ENCODE measurements at places on chromosomes 5 and 9. TPM values are rescaled to one million over a fixed set of nuclear protein-coding genes. Genes with fewer than 3 reads are reported as not detected.
A peak's percentile ranks its signal among the peaks of the same experiment; 100 is the strongest.

DNA sequence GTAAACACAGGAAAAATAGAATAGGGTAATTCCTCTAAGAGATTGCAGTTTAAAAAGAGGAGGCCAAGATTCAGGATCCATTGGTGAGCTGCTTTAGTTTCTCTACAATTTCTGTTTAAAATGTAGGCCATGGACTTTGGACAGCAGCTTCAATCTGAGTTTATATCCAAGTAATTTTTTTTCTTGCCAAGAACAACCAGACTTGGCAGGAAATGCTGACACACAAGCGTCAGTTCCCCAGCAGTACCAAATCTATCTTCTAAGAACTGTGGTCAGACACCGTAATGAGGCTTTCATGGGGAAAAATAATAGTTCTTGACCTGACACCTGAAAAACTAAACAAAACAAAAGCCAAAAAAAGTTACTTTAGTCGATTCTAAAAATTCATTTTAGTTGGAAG, 528.8 kb downstream of the CSNK1G3 start:
- H3K36me3 ChIP-seq, result no peaks in the 10 kb centered on the region
- H3K4me3 ChIP-seq, result no peak overlapping the region
- no peaks in the 10 kb centered on the region for H3K27me3 ChIP-seq
- no peaks in the 10 kb centered on the region for H3K4me1 ChIP-seq

DNA sequence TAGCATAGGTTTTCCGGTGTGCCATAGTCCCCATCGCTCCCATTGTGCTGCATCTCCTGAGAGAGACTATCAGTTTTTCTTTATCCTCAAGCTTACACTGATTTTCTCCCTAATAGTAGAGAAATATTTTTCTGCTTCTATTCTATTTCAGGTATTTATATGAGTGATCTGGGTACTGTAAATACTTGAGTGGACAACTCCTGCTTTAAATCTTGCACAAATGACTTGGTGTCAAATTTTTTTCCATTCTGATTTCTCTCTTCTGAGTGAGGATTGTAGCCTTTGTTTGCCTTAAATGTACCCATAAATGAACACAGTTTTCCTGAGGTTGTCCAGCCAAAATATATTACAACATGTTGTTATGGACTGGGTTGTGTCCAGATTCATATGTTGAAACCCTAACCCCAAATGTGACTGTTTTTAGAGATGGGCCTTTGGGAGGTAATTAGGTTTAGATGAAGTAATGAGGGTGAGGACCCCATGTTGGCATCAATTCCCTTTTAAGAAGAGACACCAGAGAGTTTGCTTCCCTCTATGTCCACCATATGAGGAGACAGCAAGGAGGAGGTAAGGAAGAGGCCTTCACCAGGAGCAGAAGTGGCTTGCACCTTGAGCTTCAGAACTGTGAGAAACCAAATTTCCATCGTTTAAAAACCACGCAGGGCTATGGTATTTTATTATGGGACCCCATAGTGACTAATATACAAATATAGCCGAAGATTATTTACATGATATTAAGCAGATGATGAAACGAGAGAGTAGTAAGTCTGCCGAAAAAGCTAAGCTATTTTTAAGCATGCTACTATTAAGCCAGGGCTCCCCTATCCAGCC, 336.4 kb upstream of the MPDZ start:
- no peaks in the 10 kb centered on the region for H3K4me1 ChIP-seq
- no peak overlapping the region for H3K27ac ChIP-seq

GRCh38 chr9:109278848-109279247, 42.0 kb downstream of the EPB41L4B start:
- H3K4me3 ChIP-seq, result no peak overlapping the region
- H3K36me3 ChIP-seq, result no peaks in the 10 kb centered on the region
- no peaks in the 10 kb centered on the region for H3K27me3 ChIP-seq
- H3K4me1 ChIP-seq, result no peaks in the 10 kb centered on the region

DNA sequence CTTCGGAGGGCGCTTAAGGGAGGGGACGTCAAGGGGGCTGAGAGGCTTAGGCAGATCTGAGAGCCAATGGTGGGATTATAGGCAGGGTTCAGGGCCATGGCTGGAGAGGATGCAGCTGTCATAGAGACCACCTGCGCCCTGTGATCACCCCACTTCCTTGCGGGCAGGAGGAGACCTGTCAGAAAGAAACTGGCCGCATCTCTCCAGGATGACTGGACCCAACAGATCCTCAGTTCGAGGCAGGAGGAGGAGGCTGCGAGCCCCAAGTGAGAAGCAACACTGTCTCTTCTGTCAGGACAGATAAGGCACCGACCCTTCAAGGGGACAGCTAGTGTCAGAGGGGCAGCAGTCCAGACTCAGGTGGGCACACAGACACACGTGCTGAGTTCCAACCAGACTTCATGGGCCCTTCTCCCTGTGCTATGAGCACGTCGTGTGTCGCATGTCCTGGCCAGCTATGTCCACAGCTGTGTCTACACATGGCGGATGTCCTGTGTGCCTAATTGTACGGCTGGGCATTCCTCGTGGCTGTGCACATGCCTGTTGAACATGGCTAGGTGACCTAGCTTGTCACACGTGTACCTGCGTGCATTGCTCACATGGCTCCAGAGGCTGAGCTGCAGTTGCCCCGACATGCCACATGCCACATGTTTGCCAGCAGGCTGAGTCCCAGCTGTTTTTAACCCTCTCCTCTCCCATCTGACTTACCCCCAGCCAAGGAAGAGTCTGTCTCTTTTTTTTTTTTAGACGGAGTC, 583 bp upstream of the AQP3 start:
- no peaks in the 10 kb centered on the region for H3K36me3 ChIP-seq
- no peak overlapping the region for H3K27ac ChIP-seq
- peak overlapping the region; percentile 26 for H3K4me3 ChIP-seq
- no peak for DNase-seq
- H3K4me1 ChIP-seq, result peaks cover 44% of the 10 kb centered on the region
- no peaks in the 10 kb centered on the region for H3K27me3 ChIP-seq

- no peaks in the 10 kb centered on the region for H3K36me3 ChIP-seq
- peaks cover 19% of the 10 kb centered on the region for H3K4me1 ChIP-seq
- H3K27ac ChIP-seq, result no peak overlapping the region
- no peaks in the 10 kb centered on the region for H3K27me3 ChIP-seq
- DNase-seq, result no peak
Observed at GRCh38 chr9:99431103-99431502, 209.0 kb downstream of the SEC61B start.

DNA sequence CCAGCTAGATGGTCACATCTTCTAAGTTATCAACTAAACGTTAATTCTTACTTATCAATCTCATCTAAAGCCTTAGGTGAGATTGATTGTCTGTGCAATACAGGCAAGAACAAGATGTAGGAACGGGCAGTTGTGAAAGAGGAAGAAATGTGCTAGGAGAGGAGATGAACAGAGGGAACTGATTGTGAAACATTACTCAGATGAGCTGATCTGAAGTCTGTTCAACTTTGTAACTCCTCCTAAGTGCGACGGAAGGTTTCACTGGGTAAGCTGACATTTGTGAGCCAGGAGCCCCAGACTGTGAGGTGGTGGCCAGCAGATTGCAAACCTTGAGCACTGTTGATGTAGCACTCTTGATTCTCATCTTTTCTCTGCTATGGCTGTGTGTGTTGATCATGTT, 204.1 kb downstream of the CD180 start:
- H3K27ac ChIP-seq, result no peak overlapping the region
- DNase-seq, result no peak
- no peaks in the 10 kb centered on the region for H3K4me1 ChIP-seq

DNA sequence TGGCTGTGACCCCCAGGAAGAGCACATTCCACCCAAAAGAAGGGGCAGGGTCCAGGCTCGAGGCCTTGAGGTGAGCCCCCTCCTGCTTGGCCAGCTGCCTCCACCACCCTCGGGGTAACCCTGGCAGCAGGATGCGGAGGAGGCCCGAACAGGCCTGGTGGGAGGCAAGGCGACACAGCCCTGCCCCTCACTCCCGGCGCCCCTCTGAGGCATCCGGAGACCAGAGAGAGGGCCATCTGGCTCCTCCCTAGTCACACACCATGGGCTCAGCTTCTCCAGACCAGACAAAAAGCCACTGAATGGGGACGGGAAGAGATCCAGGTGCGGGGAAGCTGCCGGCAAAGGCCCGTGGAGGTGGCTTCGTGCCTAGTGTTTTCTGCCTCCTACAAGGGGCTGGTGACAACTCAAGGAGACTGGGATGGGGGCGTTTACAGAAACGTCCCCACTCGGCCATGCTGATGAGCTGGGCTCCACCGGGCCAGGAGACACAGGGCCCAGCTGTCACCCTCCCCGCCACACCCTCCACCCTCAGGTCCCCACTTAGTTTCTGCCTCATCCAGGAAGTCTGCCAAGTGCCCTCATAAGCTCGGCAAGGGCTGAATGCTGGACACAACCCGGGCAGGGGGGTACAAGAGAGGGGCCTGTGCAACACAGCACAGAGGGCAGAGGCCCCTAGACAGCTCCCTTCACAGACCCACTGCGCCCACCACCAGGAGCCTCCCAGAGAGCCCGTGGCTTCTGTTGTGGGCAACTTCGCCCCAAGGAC, 41.9 kb downstream of the NACC2 start:
- no peak for DNase-seq
- peak overlapping the region; percentile 98 for H3K27ac ChIP-seq
- peaks cover 4% of the 10 kb centered on the region for H3K36me3 ChIP-seq
- peak overlapping the region; percentile 56 for H3K4me3 ChIP-seq

DNA sequence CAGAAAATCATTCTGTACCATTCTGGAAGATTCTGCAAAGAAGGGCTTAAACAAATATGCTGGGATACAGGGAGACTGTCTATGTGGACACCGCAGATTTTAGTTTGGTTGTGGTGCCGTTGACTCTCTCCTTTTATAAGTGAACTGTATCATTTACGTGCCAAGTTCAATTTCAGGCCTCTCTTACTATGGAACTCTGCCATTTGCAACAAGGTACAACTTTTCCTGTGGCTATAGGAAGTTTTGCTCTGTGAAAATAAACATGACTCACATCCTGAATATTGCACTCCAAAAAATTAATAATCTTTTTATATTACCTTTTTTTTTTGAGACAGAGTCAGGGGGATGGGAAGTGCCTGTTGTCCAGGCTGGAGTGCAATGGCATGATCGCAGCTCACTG, 29.7 kb upstream of the CSNK1G3 start:
- H3K4me1 ChIP-seq, result no peaks in the 10 kb centered on the region
- H3K4me3 ChIP-seq, result no peak overlapping the region
- no peaks in the 10 kb centered on the region for H3K36me3 ChIP-seq
- H3K27ac ChIP-seq, result no peak overlapping the region
- no peak for DNase-seq

DNA sequence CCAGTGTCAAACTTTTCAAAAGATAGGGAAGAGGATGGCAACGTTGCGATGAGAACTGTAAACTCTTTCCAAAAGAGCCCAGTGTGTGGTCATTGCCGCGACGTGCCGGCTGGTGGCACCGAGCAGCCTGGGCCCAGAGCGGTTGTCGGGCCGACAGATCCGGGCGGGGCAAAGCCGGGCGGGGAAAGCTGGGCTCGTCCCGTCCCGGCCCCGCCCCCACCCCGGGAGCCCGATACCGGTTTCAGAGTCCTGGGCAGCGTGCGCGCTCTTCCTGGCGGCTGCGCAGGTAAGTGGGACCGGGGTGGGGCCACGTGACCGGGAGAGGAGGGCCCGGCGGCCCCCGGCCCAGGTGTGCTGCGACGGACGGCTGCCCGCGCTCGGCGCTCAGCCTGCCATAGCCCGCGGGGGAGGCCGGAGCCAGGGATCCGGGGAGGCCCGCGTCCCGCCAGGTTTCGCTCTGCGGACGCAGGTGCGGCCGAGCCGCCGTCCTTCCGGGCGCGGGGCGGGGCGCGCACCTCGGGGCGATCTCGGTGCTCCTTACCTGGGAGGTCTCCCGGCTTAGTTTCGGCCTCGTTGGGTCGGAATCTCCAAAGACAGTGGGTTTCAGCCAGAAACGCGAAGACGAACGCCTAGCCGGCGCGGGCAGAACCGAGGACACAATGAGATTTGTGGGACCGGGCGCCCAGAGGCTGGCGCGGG, at the start of gene MARVELD2:
Gene MARVELD2 (plus strand): TSS at position 232 of the 699 bp plus-strand sequence. CDS start 4,270 bp downstream, outside the sequence.
- DNase-seq, result peak; percentile 77
- peaks cover 5% of the 10 kb centered on the region for H3K4me1 ChIP-seq
- H3K36me3 ChIP-seq, result peaks cover 7% of the 10 kb centered on the region
- H3K4me3 ChIP-seq, result peak within 1 kb of the TSS; percentile 78

- peaks cover 34% of the 10 kb centered on the region for H3K27me3 ChIP-seq
- no peaks in the 10 kb centered on the region for H3K4me1 ChIP-seq
- no peaks in the 10 kb centered on the region for H3K36me3 ChIP-seq
Observed at GRCh38 chr5:137156180-137156579, 342.9 kb downstream of the SPOCK1 start.

- H3K27ac ChIP-seq, result no peak overlapping the region
- H3K4me1 ChIP-seq, result no peaks in the 10 kb centered on the region
- H3K4me3 ChIP-seq, result no peak overlapping the region
- H3K27me3 ChIP-seq, result no peaks in the 10 kb centered on the region
- no peak for DNase-seq
- no peaks in the 10 kb centered on the region for H3K36me3 ChIP-seq
Observed at GRCh38 chr9:97892421-97892820, 29.9 kb downstream of the TRMO start.

GRCh38 chr5:132890817-132891216, 17.3 kb downstream of the LEAP2 start:
- DNase-seq, result no peak
- no peaks in the 10 kb centered on the region for H3K4me1 ChIP-seq
- H3K4me3 ChIP-seq, result no peak overlapping the region
- H3K27me3 ChIP-seq, result no peaks in the 10 kb centered on the region
- H3K27ac ChIP-seq, result no peak overlapping the region

Gene IFNK
- total RNA-seq, result not detected

Gene PGM5
- total RNA-seq, result 0.15 TPM

Gene OTULINL
- 8.8 TPM for total RNA-seq

Gene GFI1B
- total RNA-seq, result 0.20 TPM

Gene PCSK1
- not detected for total RNA-seq

Gene ROPN1L
- total RNA-seq, result 0.66 TPM

Data from HCT116 (cell line).